Sciatic nerve (tissue), 2 donors: ENCODE measurements at places on chromosomes 7 and 10. TPM values are rescaled to one million over a fixed set of nuclear protein-coding genes. Genes with fewer than 3 reads are reported as not detected.

GRCh38 chr10:91805110-91805838 lies 7.0 kb downstream of the TNKS2 start:
- DNase-seq, result no peak

- DNase-seq, result no peak
Observed at GRCh38 chr7:106599343-106599698, 61.6 kb downstream of the CCDC71L start.

DNA sequence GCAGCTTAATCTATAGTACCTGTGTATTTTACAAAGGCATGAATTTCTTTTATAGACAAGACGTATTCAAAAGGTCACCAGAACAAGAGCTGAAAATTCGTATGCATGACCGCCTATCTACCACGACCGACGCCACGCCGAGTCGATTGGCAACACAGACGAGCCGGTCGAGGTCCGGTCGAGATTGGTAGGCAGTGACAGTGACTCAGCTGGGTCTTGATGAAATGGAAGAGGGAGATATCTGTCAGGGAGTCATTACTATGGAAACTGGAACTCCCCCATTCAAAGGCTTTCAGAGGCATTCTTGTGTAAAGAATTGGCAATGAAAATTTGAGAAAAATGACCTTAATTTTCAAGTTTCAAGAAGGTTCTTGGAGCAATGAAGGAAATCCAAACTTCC lies 2.1 kb downstream of the ATP5MK start:
- no peak for DNase-seq

DNA sequence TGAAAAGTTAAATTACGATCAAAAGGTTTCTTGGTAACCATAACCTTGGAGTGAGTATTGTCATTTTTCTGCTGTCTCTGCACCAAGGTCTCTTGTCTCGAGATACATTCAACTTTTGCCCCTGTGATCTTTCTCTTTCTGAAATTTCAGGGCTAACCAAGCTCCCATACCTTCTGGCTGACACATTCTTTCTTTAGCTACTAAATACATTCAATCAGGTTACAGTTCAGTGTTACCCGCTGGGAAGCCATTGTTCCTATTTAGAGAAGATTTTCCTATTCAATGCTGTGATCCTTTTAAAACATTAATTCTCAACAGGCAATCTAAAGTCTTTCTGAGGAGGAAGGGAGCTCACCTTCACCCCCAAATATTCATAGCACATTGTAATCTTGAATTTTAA lies 22.9 kb upstream of the DMTF1 start:
- no peak for DNase-seq

DNA sequence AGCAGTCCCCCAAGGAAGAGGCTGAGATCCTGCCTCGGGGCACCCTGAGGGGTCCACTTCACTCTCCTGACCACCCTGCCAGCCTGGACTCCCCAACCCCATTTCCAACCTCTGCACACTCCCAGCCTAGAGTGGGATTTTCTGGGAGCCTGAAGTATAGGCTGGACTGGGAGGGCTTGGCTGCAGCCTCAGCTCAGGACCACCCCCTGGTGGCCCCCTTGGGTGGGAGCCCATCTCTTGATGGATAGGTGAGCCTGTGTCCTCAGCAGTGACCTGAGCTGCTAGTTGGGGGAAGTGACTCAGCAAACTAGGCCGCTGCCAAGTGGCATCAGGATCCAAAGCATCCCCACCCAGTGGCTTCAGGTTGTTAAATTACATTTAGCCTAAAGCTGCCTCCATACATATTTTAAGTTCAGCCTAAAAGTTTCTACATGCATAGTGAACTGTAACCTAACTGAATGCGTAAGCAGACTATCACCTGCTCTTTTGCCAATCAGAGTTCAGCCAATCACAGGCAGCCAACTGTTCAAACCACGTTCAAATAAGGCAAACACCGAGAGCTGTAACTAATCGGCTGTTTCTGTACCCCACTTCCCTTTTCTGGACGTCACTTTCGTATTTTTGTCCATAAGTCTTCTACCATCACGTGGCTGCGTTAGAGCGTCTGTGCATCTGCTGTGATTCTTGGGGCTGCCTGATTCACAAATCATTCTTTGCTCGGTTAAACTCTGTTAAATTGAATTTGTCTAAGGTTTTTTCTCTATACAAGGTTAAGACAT lies 144.0 kb downstream of the PLPP4 start:
- DNase-seq, result no peak

The CALCR gene
- total RNA-seq, result 0.62 TPM

The LRIT1 gene
- not detected for total RNA-seq

The FAM25G gene
- not detected for total RNA-seq
